ENCODE measurements at places on chromosomes 6 and 20.

DNA sequence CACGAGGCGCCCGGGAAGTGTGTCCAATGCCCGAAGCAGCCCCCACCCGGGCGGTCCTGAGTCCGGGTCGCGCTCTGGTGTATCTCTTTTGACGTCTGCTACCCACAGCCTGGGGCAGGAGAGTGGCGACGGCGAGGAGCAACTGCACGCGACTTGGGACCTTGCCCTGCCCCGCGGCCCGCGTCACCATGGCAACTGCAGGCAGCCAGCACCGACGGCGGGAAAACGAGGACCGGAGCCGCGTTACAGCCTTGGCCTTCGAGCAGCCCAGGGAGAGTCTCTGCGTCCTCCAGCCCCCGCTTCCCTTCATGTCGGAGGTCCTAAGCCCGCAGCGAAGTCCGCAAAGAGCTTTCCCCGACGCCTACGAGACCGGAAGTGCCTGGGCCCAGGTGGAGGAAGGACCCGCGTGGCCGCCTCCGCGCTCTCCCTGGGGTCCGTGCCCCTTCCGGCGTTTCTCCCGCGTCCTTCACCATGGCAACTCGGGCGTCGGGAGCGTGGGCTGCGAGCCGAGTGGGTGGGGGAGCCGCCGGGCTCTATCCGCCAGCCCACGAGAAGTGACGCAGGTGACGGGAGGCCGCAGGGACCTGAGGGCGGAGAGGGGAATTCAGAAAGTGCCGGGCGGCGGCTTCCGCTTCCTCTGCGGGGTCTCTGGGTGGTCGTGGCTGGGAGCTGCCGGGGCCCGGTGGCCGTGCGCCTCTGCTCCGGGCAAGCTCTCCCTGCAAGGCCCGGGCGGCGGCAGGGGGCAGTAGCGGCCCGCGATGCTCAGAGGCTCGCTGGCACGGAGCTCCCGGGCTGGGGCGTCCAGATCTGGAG is 88.6 kb upstream of the TGM3 start:
- no peak for DNase-seq

DNA sequence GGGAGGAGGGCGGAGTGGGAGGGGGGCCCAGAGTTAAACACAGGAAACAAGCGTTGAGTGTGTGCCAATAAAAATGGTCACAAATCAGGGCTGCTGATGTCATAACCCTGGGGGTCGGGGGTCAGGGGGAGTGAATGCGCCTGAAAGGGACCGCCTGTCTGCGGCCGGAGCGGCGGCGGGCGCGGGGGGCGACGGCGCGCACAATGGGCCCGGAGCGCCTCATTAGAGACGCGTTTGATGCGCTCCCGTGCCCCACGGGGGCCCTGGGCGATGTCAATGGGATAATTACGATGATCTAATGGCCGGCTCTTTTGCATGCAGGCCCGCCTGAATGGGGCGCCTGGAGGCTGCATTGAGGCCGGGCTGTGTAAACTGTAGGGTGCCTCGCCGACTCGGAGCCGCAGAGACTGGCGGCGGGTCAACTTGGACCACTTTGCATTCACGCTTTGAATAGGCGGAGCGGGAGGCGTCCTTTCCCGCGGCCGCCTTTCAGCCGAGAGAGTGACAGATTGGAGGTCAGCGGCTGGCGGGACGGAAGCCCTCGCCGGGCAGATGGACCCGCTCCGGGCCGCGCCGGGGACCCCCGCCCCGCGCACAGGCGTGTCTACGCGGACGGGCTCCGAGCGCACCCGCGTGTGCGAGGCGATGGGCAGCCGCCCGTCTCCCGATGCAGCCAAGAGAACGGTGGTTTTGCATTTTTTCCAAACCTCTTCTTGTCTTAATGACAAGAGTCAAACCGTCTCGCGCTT is 296.1 kb downstream of the TFAP2C start:
- no peak for DNase-seq

DNA sequence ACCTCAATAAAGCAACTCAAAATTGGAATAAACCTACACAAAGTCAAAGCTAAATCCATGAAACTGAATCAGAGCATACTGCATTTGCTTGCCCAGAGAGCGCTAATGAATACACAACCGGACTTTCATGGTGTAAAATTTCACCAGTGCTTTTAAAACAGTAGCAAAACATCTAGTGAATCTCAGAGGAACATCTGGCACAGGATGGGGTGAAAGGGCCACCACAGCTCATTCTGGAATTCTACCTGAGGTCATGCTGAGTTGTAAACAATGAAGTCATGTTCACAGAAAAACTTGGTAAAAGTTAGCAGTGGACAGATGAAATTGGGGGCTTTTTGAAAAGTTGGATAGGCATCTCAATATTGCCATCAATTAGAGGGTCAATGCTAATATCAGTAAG is 125.6 kb upstream of the STXBP5 start:
- DNase-seq, result no peak

DNA sequence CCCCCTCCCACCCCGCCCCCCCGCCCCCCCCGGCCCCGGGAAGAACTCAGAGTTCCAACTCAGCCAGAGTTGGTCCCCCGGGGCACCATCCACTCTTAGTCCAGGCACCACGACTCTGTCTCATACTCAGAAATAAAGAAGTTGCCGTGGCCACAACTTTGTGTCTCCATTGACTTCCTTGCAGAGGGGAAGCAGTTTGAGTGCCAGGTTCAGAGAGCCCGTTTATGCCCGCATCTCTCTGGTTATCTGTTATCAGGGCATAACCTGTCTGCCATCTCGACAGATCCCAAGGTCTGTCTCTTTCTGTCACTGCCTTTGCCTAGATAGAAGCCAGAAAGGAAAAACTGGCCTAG is 605 bp downstream of the CDC5L start:
- no peak for DNase-seq

DNA sequence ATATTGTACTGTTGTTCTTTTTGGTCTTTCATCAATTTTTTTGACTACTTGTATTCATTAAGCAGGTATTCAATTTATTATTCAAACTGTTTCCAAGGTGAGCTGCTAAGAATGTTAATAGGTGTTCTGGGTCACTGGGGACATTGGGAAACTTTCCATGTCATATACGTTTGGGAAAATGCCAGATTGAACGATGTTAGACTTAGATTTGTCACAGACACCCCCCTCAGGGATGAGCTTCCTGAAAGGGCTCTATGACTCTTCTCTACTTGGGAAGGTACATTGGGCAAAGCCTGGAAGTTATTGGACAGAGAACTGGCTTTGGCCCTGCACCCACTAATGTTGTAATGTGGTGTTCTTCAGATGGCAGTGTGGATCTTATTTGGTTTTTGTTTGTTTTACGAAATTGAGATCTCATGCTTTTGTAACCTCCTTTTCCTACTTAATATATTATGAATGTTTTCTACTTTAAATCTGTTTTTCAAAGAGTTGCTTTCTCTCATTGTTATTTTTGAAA is 42.1 kb downstream of the PLCB4 start:
- no peak for DNase-seq
